ENCODE measurements at places on chromosomes 4 and X.

DNA sequence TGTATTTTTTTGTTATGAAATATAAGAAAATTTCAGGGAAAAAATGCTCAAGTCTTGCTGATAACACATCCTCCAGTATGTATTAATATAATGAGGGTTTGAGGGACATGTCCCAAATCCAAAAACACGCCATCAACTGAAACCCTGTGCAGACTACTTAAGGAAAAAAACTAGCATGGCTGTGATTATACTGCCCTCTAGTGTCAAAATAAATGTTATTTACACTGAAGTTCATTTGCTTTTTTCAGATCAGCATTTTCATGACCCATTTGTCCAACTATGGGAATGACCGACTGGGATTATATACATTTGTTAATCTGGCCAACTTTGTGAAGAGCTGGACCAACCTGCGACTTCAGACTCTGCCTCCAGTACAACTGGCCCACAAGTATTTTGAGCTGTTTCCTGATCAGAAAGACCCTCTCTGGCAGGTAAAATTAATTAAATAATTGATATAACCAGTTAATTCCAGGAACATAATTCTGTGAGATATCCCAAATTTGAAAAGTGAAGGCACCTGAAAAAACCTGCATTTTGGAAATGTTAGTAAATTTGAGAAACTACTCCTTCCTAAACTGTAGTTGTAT lies 128.5 kb downstream of the PRSS12 start:
- peak; percentile 67 for DNase-seq

DNA sequence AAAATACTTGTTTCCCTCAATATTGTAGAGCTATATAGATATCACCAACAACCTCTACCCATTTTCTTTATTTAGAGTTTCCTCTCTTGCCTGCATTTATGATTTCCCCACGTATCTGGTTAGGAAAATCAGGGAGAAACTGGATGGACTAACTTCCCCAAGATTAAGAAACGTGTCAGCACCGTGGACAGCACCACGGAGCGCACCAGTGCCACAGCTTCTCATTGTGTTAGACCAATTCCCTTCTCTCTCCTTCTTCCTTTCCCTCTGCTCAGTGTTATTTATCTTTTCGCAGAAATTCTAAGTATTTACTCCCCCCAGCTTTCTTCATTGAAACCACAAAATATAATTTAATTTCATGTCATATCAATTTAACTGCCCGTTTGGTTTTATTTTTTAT lies 568.6 kb upstream of the BOD1L1 start:
- peak; percentile 54 for DNase-seq

GRCh38 chrX:120736989-120737388 lies 107.1 kb upstream of the C1GALT1C1 start:
- DNase-seq: peak; percentile 47

DNA sequence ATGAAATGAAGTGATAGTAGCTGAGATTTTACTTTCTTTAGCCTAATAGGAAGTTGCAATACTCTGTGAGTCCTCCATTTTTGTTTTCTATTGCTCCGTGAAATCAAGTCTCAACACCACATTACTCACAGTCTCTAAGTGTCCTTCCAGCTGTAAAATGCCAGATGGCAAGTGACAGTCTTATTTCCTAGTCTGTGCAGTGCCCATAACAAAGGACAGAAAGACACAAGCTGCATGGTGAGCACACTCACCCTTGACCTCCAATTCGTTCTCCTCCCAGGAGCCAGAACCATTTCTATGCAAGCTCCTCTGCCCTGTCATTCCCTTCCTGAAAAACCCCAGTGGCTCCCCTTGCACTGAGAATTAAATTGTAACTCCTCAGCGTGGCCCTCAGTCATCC lies 101.6 kb downstream of the PARM1 start:
- no peak for DNase-seq

DNA sequence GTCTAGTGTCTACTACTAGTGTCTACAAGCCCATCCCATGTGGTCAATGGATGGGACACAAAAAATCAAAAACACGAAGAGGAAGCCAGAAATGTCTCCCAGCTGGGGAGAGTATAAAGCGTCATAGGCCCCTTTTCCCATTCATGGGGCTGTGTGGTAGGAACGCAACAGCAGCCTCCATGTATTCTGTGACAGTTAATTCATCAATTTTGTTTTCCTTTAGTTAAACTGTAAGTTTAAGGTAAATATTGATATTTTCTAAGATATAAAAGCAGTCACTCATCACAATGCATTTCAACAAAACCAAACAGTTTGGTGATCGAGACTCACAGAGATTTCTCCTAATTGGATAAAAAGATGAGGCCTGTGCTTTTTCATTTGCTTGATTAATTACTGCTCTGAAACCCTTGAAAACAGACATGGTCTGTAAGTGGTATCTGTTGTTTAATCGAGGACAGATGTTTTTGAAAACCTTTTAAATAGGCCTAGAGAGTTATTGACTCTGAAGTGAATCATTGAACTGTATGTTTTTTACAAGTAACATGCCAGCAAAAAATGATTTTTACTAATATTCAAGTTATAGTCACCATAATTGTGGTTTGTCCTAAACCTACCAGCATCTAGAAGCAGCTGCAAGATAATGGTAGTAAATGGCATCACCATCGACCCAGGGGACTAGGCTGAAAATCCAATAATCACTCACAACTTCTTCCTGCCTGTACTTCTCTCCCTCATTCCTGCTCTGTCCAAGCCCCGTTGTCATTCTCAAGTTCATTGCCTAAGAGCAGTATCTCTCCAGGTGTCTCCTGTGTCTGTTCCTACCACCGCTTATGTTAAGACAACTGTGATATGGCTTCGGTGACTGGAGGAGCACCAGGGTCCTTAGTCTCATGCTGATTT lies 87.7 kb upstream of the SHISA3 start:
- DNase-seq: no peak

GRCh38 chr4:144480068-144480467 lies 165.9 kb upstream of the HHIP start:
- DNase-seq: no peak

GRCh38 chrX:46561824-46562657 lies 11.5 kb upstream of the CHST7 start:
- DNase-seq: no peak

DNA sequence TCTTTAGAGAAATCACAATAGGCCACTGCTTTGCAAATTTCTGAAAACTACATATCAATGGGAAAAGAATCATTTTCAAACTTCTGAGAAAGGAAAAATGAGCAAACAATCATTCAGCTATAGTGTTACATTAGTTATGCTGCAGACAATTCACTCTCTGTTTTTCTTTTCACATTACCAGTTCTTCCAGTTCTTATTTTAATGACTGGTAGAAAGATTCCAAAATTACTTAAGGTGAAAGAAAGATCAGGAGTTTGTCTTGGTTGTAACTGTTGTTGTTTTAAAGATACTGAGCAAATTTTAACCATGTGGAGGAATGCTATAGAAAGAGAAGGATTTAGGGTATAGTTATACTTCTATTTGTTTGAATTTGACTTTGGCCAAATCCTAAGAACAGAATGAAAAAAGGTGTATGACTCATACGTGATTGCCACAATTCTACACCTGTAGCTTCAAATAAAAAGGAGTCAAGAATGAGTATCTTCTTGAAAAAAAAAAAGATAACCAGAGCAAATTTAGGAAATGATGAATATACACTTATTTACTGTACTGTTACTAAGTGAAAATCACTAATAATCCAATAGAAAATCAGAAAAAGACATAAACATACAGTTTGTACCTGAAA lies 21.0 kb upstream of the RASGEF1B start:
- no peak for DNase-seq

- no peak for DNase-seq
Measured at GRCh38 chr4:6955261-6955911, 45.8 kb downstream of the TBC1D14 start.

DNA sequence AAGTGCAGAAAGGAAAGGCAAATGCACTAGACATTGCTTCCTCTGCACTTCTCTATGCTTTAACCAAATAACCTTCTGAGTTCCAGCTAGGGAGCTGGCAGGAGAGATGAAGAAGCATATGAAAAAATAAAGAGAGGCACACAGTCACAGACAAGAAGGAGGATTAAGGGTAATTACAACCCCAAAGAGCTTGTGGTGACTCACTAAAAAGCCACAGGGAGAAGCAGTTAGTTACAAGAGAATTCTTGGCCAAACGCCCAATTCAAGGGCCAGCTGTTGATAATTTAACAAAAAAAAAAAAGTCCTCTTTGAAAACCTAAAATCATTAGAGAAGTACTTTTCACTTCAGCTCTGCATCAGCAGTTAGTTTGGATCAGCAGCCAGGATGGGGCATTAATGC lies 478.0 kb downstream of the KCNIP4 start:
- peak; percentile 59 for DNase-seq

DNA sequence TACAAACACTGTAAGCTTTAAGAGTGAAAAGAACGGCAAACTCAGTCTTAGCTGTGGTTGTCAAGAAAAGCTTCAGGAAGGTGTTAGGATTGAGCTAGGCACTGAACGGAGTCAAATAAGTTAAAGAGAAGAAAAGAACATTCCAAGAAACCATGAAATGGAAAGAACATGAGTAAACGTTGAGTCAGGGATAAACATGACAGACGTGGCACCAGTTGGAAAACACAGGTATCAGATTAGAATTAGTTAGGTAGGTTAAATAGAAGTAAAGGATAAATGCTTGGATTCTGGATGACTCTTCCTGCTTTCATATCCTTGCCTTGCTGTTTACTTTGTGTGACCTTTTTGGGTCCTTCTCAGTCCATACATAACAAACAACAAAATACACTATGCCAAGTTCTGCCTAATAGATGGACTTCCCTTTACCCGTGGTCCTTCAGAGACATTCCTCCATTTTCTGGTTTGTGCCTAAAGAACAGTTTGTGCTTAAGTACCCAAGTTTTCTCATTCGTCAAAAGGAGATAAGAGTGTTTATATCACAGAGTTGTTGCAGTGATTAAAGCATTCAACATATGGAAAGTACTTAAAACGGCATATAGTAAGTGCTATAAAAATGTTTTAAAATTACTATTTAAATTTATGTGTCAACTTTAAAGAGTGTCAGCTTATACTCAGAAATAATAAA lies 446.9 kb downstream of the TMA16 start:
- no peak for DNase-seq

- no peak for DNase-seq
Measured at GRCh38 chrX:110228453-110228852, 89.4 kb downstream of the AMMECR1 start.

GRCh38 chrX:66008328-66008970 lies 31.4 kb downstream of the VSIG4 start:
- no peak for DNase-seq

DNA sequence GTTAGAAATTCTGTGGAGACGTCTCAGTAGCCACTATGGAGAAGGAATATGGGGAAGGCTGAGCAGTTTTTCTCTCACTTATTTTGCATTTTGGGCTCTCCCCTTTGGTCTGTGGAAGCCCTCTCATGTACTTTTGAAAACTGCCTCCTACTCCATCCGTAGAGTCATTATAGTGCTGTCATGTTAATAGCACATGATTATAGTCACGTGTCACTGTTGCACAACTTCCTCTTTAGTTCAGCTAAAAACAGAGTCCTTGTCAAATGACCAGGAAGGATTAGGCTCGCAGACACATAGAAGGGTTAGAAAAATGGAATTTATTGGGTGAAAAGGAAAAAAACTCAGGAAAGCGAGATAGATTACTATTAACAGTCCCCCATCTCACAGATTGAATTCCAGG lies 258.2 kb upstream of the CXorf51A start:
- DNase-seq: no peak

Measured in fibroblast of skin of right quadriceps (primary cell).